ENCODE measurements at places on chromosomes 5 and 9.

DNA sequence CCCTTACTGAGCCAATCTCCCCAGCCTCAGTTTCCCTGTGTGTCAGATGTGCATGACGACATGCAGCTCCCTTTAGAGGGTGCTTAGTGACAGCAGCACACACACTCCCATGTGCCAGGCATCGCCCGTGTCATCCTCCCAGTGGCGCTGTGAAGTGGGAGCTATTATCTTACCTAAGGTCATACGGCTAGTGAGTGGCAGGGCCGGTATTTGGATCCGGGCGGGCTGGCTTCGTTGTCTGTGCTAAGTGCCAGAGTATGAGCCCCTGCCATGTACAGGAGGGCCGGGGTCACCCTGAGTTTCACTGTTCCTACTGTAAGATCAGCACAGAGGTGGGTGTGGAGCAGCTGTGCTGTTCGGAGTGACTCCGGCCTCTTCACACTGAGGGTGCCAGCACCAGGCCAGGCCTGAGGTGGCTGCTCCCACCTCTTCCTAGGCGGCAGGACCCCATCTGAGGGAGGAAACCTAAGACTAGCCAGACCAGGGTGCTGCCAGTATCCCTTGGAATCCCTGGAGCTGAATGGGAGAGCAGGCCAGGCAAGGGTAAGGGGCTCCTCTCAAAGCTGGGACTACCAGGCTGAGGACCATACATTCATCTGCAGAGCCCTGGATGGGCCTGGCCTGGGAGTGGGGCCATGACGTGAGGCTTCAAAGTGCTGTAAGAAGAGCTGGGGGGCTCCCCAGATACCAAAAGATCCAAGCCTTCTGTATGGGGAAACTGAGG, 22.5 kb downstream of the AQP7 start:
- no peak for DNase-seq

DNA sequence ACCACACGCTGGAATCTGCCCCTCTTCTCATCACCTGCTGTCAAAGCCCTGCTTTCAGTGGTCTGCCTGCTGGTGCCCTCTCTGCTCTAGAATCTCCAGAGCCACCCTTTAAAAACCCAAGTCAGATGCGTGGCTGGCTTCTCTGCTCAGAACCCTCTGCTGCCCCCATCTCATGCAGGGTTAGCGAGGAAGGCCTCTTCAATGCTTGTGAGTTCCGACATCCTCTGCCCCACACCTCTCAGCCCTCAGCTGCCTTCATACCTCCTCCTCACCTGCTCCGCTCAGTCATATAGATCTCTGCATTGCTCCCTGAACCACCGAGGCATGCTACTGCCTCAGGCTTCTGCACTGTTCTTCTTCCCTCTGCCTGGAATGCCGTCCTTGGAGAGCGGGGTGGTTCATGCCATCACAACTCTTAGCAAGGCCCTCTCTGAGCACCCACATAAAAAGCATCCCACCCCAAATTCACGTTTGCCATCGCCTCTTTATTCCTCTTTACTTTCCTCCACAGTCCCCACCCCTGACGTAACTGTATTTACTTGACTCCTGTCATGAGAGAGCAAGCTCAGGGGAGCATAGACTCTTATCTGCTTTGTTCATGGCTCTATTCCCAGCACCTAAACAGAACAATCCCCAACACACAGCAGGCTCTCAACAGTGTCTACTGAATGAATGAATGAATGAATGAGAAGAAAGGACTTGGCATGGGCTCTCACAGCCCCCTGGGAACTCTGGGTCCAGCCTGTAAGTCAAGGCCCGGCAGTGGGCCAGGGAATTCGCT, 10.4 kb downstream of the SHB start:
- no peak for DNase-seq

- no peak for DNase-seq
These were observed 29.4 kb downstream of the RHOBTB3 start for GRCh38 chr5:95760273-95761191.

DNA sequence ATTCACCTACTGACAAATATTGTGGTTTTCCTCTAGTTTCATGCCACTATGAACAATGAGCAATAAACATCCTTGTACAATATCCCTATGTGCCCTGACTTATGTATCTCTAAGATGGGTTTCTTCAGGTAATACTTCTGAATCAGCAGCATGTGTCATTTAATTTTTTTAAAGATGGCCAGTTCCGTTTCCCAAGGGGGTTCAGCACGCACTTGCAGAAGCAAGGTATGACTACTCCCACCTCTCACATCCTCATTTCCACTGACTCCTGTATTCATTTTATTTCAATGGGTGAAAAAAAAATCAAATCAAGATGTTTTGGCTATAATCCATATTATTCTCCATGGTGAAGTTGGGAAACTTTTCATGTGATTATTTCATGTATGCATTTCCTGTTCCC, 14.7 kb upstream of the ADAMTS19 start:
- DNase-seq: no peak

DNA sequence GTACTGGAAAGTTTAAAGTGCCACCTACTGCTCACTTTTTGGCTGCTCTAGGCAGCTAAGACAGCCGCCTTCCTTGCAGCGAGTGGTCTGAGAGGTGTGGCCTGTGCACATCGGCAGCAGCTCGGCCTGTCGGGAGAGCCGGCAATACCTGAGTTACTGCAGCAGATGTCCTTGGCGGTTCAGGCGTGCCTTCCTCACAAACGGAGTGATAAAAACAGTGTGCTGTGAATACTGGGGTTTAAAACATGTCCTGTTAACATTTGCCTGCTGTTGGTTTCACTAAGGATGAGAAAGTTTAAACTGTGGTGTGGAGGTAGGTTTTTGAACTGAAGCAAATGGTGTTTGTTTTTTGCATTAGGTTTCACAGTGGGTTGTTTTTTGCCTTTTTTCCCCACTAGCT, 12.9 kb downstream of the TRAF2 start:
- no peak for DNase-seq

GRCh38 chr9:78544230-78544629, 247.3 kb downstream of the PSAT1 start:
- DNase-seq: no peak

- DNase-seq: no peak
These were observed 27.0 kb downstream of the MAT2B start for GRCh38 chr5:163532171-163533084.

DNA sequence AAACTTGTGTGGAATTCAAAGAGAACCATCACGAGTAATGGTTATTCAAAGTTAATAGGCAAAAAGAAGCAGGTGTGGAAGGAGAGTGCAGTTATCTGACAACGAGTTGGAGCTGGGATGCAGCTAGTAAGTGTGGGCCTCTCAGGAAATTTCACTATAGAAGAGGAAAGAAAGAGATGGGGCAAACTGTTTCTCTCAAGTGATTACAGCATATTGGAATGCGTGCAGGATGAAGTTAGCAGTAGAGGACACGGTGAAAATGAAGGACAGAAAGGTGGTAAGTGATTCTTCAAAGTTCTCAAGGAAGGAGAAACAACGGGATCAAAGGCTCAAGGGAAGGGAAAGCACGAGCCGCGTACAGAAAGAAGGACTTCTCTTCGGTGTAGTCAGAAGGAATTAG, 84.0 kb downstream of the ADAMTS12 start:
- no peak for DNase-seq

- no peak for DNase-seq
These were observed 38.1 kb downstream of the ITGA1 start for GRCh38 chr5:52825826-52826225.

- DNase-seq: no peak
These were observed 245.3 kb downstream of the ADGRV1 start for GRCh38 chr5:90803876-90804275.

GRCh38 chr5:142110046-142110531, 1.5 kb downstream of the NDFIP1 start:
- DNase-seq: peak; percentile 51

- no peak for DNase-seq
These were observed 62.1 kb upstream of the VLDLR start for GRCh38 chr9:2559192-2560152.

DNA sequence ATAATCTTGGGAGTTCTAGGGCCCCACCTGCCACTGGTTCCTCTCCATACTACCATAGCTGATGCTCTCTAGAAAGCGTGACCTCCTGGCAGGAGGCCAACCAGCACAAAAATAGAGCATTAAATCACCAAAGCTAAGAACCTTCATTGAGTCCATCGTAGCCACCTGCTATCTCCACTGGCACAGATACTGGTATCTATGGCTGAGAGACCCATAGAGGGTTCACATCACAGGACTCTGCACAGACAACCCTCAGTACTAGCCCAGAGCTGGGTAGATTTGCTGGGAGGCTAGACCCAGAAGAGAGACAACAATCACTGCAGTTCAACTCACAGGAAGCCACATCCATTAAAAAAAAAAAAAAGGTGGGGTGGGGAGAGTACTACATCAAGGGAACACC, 509.1 kb downstream of the DTWD2 start:
- no peak for DNase-seq

DNA sequence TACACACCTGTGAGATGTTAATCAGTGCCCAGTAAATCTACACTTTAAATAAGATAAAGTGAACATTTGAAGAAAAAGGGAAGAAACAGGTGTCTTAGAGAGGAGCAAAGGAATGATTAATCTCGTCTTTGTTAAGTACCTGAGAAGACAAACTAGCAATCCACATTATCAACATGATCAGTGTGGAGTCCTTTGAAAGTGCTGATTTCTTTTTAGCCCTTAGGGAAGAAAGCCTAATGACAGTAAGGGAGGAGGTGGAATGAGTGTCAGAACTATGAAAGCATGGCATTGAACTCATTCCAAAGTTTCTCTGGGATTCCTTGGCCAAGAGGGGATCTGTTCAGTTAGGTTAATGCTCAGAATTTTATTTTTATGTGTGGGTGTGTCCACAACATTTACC, 1109.0 kb upstream of the ACO1 start:
- DNase-seq: no peak

DNA sequence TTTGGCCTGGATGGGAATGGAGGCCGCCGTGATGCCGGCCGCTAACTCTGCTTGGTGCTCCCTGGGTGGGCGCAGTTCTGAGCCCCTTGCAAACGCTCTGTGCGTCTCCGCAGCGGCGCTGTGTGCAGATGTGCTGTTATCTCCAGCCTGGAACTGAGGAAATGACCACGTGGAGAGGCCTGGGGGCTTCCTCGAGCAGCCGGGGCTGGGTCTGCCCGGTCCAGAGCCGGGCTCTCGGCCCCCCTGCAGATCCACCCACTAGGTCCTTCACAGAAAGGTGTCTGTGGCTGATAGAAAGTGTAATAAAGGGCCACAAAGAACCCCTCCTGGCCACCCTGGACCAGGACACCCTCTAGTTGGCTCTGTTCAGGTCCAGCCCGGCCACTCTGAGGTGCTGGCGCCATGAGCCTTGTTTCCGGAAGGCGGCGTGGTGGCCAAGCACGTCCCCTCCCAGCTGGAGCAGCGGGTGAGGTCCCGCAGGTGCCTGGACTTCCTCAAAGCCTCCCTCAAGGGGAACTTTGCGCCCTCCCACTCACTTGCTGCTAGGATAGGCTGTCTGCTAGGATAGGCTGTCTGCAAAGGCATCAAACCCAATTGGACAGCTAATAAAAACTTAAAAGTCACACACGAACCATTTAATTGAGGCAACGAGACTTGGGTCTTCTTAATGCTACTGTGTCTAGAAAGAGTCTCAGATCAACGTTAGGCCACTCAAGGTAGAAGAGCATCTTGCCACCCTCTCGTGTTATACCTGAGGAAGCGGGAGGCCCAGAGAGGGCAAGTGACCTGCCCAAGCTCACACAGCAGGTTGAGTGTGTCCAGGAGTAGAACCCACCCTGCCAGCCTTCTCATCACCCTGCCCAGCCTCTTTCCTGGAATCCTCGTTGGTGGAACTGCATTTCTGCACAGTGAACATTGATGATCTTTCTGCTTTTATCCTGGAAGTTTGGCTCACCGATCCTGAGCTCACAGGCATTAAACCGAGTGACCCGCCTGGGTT, 109.3 kb upstream of the FCN2 start:
- DNase-seq: peak; percentile 23

DNA sequence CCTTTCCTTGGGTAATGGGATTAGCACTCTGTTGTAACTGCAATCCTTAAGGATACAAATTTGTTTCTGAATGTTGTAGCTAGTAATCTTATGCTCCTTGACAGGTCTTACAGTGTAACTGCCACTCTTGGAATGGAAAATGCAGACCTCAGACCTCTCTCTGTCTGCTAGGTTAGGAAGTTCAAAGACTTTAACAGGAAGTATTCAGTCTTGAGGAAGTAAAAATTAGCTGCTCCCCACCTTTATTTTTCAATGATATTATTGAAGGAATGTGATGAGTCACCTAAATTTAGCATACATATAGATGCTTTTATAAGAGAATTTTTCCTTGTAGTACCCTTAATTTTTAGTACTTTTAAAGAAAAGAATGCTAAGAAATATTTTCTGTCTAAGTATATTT, 71.5 kb downstream of the PAM start:
- no peak for DNase-seq

DNA sequence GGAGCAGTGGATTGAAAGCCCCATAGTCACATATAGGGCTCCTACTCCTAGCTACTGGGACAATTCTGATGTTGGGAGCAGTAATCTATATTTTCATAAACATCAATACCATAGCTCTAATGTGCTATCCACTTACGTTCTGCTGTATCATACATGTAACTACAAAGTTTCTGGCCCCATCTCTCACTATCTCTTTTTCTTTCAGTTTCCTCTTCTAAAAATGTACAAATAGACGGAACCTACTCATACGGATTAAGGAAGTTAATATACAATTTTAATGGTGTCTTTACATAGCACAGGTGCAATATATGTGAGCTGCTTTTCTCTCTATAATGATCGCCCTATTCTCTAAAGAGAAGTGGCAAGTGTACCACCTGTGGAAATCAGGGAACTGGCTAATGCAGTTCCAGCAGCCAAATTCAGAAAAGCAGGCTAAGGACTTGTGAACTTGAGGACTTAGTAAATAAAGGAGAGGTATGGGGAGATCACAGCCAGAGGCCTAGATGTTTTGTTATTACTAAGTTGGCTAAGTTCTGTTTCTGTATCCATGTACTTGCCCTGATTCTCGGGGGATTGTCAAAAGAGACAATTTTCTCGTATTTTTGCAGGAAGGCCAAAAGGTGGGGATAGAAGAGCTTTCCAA, 1021.9 kb downstream of the CDH12 start:
- DNase-seq: no peak

GRCh38 chr5:58294598-58295305, 165.1 kb downstream of the PLK2 start:
- DNase-seq: no peak

- no peak for DNase-seq
These were observed 212.9 kb downstream of the MARCHF11 start for GRCh38 chr5:15966651-15967050.

DNA sequence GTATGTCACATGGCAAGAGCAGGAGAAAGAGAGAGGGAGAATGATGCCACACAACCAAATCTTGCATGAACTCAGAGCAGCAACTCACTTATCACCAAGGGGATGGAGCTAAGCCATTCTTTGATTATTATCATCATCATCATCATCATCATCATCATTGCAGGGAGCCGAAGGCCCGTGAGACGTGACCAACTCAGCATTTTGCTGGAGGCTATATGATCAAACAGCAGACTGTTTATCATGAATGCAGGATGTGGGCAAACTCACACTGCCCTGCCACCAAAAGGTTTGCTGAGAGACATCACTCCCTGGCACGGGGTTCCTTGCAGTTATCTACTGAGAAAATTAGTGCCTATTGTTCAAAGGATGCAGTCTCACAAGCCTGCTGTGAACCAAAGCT, 8.6 kb upstream of the ZNF169 start:
- DNase-seq: no peak

- no peak for DNase-seq
These were observed 47.0 kb downstream of the OLFM1 start for GRCh38 chr9:135134268-135135022.

Data from K562 (cell line).